ENCODE measurements at places on chromosomes 2 and 18.

GRCh38 chr2:24174851-24175277 is at the start of gene FAM228A:
TSS of gene FAM228A (plus strand) at chr2:24175053. CDS start at chr2:24175481, 428 bp downstream.
- H3K4me1 ChIP-seq: no peaks in the 10 kb centered on the region
- no peaks in the 10 kb centered on the region for H3K27me3 ChIP-seq
- H3K27ac ChIP-seq: no peak within 1 kb of the TSS

DNA sequence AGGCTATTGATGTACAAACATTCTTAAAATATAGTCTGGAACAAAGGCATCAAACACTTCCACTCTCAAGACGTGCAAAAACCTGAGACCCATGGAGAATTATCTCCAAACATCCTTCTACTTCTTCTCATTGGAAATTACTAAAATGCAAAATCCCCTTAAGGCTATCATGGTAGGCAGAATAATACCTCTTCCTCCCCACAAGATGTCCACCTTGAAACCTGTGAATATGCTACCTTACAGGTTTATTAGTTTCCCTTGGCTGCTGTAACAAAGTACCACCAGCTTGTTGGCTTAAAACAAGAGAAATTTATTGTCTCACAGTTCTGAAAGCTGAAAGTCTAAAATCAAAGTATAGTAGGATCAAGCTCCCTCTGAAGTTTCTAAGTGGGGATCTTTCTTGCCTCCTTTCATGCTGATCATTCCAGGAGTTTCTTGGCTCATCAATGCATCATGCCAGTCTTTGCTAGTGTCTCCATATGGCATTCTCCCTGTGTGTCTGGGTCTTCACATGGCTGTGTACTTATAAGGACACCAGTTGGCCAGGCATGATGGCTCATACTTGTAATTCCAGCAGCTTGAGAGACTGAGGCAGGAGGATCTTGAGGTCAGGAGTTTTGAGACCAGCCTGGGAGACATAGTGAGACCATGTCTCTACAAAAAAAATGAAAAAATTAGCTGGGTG is 163.7 kb upstream of the NCK2 start:
- H3K27me3 ChIP-seq: no peaks in the 10 kb centered on the region
- no peak for DNase-seq
- H3K4me1 ChIP-seq: peaks cover 19% of the 10 kb centered on the region
- no peak overlapping the region for H3K4me3 ChIP-seq
- no peak overlapping the region for H3K27ac ChIP-seq

DNA sequence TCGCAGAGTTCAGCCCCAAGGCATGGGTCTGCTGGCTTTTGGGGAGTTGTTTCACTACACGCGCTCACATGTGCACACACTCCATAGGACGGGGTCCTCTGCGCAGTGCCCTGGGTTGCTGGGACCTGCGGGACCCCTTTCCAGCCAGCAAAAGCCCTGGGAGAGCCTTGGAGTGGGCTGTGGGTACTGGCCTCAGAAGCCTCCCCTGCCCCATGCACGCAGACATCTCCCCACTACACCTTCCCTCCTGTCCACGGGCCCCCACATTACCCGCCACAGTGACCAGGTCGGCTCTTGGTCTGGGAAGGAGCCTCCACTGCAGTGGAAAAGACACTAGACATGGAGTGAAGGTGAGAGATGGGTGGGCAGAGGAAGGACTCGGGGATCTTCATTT is 48.5 kb downstream of the FAM168B start:
- no peak for DNase-seq
- H3K4me1 ChIP-seq: peaks cover 29% of the 10 kb centered on the region
- H3K4me3 ChIP-seq: no peak overlapping the region
- H3K27me3 ChIP-seq: no peaks in the 10 kb centered on the region
- peaks cover 27% of the 10 kb centered on the region for H3K36me3 ChIP-seq
- no peak overlapping the region for H3K27ac ChIP-seq

DNA sequence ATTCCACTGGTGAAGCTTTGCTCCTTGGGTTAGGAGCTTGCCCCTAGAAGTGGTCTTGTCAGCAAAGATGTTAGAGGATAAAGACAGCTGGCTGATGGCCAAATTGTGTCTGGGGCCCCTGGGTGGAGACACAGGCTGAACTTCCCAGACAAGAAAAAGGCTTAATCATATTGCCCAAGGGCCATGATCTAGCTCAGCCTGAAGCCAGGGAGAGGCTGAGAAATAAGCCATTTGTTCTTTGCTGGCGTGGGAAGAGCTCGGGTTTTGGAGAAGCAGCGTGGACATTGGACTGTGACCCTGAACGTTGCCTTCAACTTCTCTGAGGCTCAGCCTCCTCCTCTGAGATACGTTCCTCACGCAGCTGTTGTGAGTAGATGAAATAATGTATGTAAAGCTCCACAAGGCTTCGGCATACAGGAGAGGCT is 153.0 kb downstream of the ZFP36L2 start:
- no peak overlapping the region for H3K27ac ChIP-seq
- no peak overlapping the region for H3K4me3 ChIP-seq
- DNase-seq: no peak
- no peaks in the 10 kb centered on the region for H3K27me3 ChIP-seq
- no peaks in the 10 kb centered on the region for H3K36me3 ChIP-seq

DNA sequence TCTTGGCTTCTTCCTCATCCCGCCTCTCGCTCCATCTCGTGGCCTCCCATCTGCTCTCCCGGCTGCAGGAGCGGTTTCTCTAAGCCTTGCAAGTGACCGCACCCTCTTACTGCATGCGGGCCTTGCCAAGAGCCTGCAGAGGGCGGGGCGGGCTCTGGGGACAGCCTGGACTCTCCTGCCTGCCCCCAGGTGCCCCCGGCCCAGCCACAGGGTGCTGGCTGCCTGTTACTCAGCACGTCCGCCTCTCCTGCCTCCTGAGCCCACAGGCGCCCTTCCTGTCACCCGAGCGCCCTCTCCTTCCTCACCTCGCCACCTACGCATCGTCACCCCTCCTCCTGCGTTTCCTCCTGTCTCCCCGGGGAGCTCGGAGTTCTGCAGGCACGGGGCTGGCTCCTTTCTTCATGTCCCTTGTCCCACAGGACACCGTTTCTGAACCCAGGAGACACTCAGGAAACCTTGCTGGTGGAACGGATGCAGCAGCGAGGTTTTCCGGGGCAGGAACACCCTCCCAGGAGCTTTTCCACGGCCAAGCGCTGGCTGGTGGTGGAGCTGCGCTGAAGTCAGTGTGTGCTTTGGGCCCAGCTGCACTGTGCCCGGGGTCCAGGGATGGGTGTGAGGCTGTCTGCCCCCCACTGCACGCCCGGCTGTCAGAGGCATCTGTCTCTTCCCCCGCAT is 28.5 kb downstream of the HPCAL1 start:
- H3K4me1 ChIP-seq: peaks cover 77% of the 10 kb centered on the region
- H3K36me3 ChIP-seq: peaks cover 10% of the 10 kb centered on the region
- DNase-seq: peak; percentile 83
- peak overlapping the region; percentile 90 for H3K27ac ChIP-seq
- H3K27me3 ChIP-seq: no peaks in the 10 kb centered on the region
- H3K4me3 ChIP-seq: peak overlapping the region; percentile 74

- H3K4me3 ChIP-seq: no peak overlapping the region
- no peaks in the 10 kb centered on the region for H3K36me3 ChIP-seq
- no peaks in the 10 kb centered on the region for H3K4me1 ChIP-seq
- H3K27me3 ChIP-seq: no peaks in the 10 kb centered on the region
These were observed 74.3 kb downstream of the THADA start for GRCh38 chr2:43521568-43521967.

DNA sequence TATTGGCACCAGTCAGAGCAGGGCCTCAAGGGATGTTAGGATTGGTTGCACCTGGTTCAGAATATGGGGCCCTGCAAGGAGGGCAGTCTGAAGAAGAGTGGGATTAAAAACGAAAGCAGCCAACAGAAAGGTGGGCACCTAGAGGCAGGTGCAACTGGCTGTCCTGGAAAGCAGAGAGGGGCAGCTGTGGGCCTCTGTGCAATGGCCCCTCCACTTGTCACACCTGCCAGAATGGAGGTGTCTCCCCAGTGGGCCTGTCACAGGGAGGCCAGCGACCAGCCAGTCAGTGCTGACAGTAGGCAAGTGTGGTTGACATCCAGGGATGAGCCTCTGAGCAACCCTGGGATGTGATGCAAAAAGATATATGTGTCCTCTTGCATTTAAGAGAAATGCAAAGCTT is 37.7 kb downstream of the INPP4A start:
- DNase-seq: no peak
- no peak overlapping the region for H3K4me3 ChIP-seq
- H3K4me1 ChIP-seq: peaks cover 93% of the 10 kb centered on the region
- H3K27me3 ChIP-seq: no peaks in the 10 kb centered on the region
- no peak overlapping the region for H3K27ac ChIP-seq

DNA sequence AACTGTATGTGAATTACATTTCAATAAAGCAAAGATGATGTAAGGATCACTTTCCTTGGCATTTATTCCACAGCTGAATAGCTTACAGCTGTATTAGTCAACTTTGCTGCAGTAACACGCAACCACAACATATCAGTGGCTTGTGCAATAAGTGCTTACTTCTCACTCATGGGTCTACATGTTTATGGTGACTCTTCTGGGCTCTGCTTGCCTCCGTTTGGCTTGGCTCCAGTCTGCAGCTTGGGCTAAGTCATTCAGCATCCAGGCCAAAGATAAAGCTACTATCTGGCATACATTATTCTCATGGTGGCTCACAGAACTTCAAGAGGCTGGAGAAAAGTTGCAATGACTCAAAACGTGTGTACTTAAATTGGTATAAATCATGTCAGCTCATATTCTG is 355.0 kb downstream of the RNF144A start:
- H3K27ac ChIP-seq: no peak overlapping the region
- H3K36me3 ChIP-seq: no peaks in the 10 kb centered on the region
- no peak overlapping the region for H3K4me3 ChIP-seq
- H3K27me3 ChIP-seq: no peaks in the 10 kb centered on the region
- H3K4me1 ChIP-seq: no peaks in the 10 kb centered on the region

DNA sequence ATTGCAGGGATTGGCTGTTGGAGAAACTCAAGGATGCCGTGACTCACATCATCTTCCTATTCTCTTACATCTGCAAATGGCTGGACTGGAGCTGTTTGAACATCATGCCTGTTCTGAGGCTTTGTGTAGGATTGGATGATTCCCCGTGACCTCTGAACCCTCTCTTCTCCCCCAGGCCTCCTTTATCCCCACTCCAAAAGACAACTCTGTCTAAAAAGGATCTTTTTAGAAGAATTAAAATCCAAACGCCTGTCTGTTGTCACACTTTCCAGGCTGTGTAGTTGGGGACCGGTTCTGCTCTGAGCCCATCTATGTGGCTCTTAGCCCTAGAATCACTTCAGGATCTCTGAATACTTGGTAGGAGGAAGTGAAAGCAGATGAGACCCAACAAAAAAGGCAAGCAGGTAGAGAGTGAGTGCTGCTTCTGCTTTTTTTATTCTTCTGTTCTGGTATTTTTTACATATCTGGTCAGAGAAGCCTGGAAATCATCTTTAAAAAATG is 565 bp downstream of the SP140 start:
- peak overlapping the region; percentile 75 for H3K4me3 ChIP-seq
- peaks cover 27% of the 10 kb centered on the region for H3K4me1 ChIP-seq
- DNase-seq: no peak

GRCh38 chr2:62774555-62775366 is 69.2 kb downstream of the EHBP1 start:
- DNase-seq: no peak
- H3K27ac ChIP-seq: no peak overlapping the region
- no peak overlapping the region for H3K4me3 ChIP-seq
- H3K36me3 ChIP-seq: no peaks in the 10 kb centered on the region

DNA sequence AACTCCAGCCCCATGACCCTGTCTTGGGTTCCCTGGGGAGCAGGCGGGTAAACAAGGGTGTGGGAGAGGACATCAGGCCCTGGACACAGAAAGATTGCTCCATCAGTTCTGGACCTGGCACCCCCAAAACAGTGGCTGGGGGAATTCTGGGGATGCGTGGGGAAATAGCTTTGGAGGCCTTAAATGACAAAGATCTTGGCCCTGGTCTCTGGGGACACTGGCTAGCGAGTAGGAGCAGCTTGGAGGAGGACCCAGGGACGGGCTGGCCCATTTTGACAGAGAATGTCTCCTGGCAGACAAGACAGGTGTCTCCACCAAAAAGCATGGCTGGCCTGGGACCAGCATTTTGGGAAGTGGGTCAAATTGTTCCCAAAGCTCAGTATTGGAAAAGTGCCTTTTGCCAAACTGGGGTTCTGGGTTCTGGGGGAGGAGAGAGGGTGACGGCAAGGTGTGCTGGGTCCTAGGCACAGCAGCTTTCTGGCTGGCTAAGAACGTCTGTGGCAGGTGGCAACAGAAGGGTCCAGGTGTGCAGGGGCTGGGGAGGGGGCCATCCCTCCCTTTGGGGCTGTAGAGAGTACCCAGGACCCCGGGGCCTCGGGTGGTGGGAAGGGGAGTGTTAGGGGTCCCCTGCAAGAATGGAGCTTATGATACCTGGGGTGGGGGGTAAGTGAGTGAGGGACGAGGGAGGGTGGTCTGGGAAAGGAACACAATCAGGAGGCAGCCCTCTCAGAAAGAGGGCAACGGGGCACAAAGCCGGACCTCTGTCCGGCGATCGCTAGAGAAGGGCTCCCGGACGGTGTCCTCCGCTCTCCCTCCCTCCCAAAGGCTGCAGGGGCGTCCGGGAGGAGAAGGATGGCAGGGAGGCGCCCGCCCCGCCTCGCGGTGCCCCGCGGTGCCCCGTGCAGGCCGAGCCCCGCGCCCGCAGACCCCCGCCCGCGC is 556 bp downstream of the CYRIA start:
- peaks cover 25% of the 10 kb centered on the region for H3K4me1 ChIP-seq
- peak overlapping the region; percentile 54 for H3K4me3 ChIP-seq
- no peak overlapping the region for H3K27ac ChIP-seq
- peaks cover 31% of the 10 kb centered on the region for H3K27me3 ChIP-seq
- no peaks in the 10 kb centered on the region for H3K36me3 ChIP-seq
- DNase-seq: no peak

- no peaks in the 10 kb centered on the region for H3K27me3 ChIP-seq
- H3K4me3 ChIP-seq: peak overlapping the region; percentile 73
- H3K36me3 ChIP-seq: peaks cover 3% of the 10 kb centered on the region
- peak overlapping the region; percentile 96 for H3K27ac ChIP-seq
- peaks cover 51% of the 10 kb centered on the region for H3K4me1 ChIP-seq
These were observed 86.0 kb downstream of the RBMS1 start for GRCh38 chr2:160407393-160408172.

DNA sequence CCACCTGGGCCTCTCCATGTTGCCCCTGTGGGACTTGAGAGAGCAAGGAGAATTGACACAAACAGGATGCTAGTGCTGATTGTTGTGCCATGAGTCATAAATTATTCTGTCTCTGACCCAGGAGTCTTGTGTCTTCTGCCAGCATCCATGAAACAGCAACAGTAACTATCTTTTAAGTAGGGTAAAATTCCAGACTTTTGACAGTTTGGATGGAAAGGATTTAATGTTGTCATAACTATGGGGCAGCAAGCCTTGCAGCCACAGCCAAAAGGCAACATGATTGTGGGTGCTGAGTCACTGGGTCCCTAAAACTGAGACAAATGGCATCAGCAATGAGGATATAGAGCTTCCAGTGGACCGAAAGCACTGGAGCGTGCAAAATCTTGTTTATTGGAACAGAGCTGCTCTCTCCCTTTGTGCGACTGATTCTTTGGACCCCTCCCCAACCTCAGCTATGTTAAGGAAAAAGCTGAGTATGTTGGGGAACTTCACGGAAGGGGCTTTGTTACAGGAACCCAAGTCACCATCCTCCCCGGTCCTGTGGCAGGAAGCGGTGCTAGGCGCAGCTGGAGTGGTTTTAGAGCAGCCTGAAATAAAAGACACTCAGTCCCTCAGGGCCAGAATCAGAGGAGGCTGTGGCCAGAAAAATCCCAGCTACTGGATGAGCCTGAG is 9.6 kb upstream of the ITPRIPL1 start:
- H3K4me1 ChIP-seq: peaks cover 42% of the 10 kb centered on the region
- peak overlapping the region; percentile 35 for H3K27ac ChIP-seq
- no peaks in the 10 kb centered on the region for H3K27me3 ChIP-seq
- no peak for DNase-seq
- no peak overlapping the region for H3K4me3 ChIP-seq
- no peaks in the 10 kb centered on the region for H3K36me3 ChIP-seq
